ENCODE measurements at places on chromosomes 2 and 18.

- no peak for DNase-seq
Measured at GRCh38 chr2:152304836-152305235, 30.1 kb upstream of the FMNL2 start.

DNA sequence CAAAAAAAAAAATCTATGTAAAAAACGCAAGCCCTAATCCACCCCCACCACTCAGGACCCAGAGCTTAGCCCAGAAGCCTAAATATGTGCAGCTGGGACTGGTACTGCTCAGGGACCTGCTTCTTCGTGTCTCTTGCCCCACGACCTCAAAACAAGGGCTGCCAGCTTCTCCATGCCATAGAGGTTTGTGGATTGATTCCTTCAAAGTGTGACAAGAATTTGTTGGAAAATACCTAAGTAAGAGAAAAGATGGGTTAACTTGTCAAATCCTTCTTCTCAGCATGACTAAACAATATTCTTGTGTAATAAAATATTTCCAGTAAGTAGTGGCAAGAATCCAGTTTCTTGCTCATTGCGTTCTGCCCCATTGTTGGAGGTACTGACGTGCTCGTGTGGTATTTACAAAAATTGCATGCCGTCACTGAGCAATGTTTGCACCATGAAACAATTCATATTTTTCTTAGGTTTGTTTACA, 825 bp upstream of the SCYGR1 start:
- no peak for DNase-seq

GRCh38 chr2:143463719-143464118, 334.5 kb downstream of the ARHGAP15 start:
- DNase-seq = no peak

- no peak for DNase-seq
Measured at GRCh38 chr2:147273106-147273505, 571.7 kb upstream of the ACVR2A start.

DNA sequence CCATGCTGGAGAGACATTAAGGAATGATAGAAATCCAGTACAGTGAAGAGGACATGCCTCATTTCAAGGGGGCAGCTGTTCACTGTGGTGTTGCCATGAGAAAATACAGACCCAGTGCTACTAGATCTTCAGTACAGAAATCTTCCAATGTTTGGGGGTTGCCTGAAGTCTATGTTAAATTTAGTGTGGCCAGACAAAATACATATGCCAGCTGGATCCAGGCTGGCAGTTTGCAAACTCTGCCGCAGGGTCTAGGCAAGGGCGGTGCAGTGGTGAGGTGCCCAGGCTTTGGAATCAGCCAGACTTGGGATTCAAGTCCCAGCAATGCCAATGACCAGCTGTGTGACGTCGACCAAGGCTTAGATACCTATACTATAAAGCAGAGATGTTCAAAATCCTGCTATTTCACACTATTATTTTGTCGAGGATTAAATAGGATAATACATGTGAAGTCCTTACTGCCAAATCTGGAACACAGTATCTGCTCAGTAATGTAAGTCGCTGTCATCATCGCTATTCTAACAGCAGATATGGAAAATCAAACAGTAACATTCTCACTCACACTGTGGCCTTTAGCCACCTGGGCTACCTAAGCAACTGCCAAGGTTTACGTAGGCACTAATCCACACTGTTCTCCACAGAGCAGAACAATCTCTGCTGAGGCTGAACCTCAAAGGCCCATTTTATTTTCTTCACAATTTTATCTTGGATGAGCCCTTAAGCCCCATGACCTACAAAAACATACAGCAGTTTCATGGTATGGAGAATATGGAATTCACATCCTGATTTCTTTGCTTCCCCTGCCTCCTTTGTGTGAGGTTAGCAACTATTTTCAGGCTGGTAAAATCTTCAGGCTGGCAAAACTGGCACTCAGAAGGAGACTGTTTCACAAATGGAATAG, 5.9 kb upstream of the TMSB10 start:
- DNase-seq = no peak

GRCh38 chr2:152622219-152622618, 95.0 kb downstream of the PRPF40A start:
- no peak for DNase-seq

GRCh38 chr2:234851451-234851850, 100.4 kb upstream of the SH3BP4 start:
- no peak for DNase-seq

GRCh38 chr2:233981574-233982420, 64.6 kb downstream of the TRPM8 start:
- no peak for DNase-seq

DNA sequence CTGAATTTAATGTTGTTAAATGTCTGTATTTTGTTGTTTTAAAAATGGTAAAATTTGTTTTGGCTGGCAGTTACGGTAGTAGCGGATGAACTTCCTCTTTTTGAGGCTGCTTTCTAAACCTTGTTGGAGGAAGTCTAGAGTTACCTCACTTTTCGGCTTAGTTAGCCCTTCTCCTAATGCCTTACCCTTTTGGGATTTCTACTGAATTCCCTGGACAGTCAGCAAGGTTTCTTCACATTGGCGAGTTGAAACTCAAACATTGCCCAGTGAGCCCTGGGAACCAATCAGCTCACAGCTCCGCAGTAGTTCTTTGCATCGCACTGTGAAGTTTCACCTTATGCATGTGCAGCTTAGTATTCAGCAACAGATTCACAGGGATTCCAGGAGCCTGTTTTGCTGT, 55.2 kb downstream of the TMEM247 start:
- no peak for DNase-seq

GRCh38 chr2:15306706-15307105, 254.4 kb downstream of the NBAS start:
- DNase-seq = no peak

DNA sequence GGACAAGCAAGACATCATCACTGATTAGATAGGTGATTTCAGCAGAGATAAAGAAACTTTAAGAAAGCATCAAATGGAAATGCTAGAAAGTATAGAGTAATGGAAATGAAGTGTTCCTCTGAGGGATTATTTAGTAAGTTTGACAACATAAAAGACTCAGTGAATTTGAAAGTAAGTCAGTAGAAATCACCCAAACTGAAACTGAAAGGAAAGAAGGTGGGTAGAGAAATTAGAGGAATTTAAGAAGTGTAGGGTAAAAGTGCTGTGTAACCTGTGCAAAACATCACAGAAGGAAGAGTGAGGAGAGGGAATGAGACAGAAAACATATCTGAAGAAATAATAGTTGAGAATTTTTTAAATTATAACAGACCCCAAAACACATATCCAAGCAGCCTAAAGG, 343.1 kb downstream of the CBLN2 start:
- DNase-seq = no peak

DNA sequence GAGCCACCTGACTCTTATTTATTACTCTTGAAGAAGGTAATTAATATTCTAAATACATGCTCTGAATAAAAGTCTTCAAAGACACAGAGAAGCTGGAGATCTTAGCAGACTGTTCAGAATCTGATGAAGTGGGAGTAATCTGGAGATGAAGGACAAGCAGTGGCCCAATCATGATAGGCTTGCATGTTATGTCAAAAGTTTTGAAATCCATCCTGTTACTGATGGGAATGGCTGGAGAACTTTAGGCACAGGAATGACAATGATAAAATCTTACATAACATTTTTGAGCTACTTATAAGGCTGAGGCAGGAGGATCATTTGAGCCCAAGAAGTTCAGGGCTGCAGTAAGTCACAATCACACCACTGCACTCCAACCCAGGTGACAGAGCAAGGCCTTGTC, 2.4 kb upstream of the RIF1 start:
- no peak for DNase-seq

DNA sequence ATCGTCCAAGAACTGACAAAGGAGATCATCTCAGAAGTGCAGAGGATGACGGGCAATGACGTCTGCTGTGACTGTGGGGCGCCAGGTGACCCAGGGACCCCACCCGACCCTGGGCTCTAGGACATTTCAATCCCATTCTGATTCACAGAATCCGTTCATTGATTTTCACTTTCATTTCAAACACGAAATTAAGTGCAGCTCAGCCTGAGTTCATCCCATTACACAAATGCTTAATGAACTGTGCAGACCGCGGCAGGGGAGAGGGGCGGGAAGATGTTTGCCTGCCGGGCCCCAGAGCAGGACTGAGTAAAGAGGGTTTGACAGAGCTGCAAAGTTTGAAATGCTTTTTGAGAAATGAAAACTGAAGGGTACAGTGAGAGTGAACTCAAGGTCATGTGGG, 67.1 kb downstream of the ITGB1BP1 start:
- no peak for DNase-seq

GRCh38 chr2:143312441-143312840, 183.2 kb downstream of the ARHGAP15 start:
- no peak for DNase-seq

GRCh38 chr18:48324651-48325050, 84.5 kb downstream of the ZBTB7C start:
- no peak for DNase-seq

DNA sequence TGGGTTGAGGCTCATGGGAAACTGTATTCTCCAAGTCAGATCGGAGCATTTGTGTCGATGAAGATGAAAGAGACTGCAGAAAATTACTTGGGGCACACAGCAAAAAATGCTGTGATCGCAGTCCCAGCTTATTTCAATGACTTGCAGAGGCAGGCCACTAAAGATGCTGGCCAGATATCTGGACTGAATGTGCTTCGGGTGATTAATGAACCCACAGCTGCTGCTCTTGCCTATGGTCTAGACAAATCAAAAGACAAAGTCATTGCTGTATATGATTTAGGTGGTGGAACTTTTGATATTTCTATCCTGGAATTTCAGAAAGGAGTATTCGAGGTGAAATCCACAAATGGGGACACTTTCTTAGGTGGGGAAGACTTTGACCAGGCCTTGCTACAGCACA, 336.6 kb downstream of the PAX3 start:
- no peak for DNase-seq

- no peak for DNase-seq
Measured at GRCh38 chr2:182545420-182546167, 118.8 kb upstream of the PDE1A start.

DNA sequence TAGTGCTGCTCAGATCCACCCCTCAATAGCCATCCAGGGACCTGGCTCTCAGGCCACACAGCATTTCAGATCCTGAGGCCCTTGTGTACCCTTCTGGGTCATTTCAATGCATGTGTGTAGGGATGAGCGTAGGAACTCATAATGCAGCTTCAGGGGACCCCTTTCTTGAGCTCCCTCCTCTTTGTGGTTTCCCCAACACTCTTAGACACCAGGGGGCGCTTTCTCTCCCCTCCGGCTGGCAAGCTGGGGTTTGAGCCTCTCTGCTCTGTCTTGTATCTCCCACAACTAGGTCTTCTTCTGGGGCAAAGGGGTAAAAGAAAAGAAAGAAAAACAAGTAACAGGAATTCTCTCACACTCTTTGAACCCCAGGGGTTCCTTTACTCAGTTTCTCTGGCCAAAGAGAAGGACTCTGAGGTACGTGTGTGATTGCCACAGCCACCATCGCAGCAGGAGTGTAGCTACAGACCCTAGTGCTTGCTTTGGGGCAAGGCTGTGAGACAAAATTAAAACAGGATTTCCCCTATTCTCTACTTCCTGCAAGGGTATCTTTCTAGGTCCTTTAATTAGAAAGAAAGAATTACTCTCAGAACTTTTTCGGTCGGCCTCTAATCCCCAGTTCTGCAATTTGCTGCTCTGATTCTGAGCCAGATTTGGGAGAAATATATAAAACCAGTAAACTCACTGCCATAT, 38.0 kb downstream of the CABYR start:
- DNase-seq = peak; percentile 6

DNA sequence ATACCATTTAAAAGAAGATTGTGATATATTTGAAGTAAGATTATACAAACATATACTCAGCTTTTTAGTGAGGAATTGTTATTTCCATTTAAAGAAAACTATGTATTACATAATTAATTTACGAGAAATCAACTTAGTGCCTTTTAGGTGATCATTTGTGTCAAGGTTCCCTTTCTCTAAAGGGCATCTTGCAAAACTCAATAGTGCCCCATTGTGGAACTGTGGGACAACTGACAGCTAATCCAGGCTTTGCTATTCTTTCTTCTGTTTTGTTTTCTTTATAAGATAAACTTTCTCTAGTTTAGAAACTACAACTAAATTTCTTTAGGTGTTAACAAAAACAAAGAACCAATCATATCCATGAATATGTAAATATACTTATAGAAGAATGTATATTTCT, 24.3 kb upstream of the VIT start:
- no peak for DNase-seq

DNA sequence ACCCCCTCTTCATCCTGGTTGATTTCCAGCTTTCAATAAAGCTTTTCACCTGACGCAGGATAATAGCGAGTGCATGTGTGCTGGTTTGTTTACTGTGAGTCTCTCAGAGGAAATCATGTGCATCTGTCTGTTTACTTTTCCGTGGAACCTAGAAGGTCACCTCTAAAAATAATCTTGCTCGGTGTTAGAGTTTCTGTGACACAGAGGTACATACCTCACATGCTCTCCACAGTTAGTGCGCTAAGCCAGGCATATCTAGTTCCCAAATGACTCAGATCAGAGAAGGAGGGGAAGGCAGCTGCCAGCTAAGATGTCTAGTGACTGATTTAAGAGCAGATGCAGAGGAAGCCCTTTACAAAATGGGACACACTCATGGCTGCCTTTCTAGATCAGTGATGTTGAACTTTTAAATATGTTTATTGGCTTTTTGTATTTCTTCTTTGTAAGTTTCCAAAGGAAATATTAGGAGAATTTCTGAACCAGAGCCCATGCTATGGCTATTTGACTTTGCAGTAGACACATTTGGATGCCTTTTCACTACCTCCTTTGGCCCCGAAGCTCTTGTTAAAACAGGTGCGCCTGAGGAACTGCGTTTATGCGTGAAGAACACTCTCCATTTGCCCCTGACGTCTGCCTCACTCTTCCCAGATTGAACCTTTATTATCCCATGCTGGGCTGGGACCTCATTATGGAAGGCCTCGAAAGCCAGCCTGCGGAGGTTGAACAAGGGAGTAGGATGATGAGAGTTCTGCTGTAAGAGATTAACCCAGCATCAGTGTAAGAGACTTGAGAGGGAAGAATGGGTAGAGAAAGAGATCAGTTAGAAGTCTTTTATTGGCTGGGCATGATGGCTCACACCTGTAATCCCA, 145.6 kb downstream of the FAM161A start:
- no peak for DNase-seq

DNA sequence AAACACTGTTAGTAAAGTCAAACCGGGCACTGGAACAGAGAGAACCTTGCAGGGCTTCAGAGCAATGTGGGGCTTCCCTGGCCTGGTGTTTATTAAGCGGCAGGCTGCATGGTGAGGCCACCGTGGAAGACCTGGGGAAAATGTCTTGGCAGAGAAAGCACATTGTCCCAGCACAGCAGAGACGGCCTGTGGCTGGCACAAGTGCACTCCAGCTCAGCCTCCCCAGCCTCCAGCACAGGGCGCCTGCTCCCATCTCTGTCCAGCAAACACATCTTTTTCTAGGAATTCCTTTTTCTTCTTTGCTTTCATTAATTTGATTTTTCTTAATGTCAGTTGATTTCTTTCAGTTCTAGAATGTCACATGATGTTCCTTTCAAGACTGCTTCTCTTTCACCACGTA, 138.2 kb upstream of the NFATC1 start:
- DNase-seq = no peak

DNA sequence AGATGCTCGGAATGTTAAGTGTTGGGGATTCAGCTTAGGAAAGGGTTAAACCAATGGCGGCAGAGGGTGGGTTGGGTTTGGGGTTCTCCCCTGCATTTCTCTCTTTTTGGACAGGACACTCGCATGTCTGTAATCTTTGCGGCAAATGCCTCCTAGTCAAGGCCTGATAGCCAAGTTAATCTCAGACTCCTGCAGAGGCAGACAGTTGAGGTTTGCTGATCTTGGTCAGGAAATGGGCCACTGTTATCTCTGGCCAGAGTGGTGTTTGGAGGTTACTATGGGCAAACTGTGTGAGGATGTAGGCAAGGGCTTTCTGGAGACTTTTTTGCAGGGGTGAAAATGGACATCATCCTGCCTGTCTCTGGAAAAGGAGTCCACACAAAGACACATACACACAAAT, 188.8 kb downstream of the SETBP1 start:
- DNase-seq = no peak

All from CD4-positive, alpha-beta T cell treated with Interleukin-6 at 100 ng/mL for 8 hours (primary cell).